ENCODE measurements at places on chromosomes 5 and 9. TPM values are rescaled to one million over a fixed set of nuclear protein-coding genes. Genes with fewer than 3 reads are reported as not detected.

OTP gene
- total RNA-seq: not detected

RASGEF1C gene
- total RNA-seq: not detected

GRCh38 chr9:38478211-38478610, 54.0 kb upstream of the IGFBPL1 start:
- no peak for DNase-seq

DNA sequence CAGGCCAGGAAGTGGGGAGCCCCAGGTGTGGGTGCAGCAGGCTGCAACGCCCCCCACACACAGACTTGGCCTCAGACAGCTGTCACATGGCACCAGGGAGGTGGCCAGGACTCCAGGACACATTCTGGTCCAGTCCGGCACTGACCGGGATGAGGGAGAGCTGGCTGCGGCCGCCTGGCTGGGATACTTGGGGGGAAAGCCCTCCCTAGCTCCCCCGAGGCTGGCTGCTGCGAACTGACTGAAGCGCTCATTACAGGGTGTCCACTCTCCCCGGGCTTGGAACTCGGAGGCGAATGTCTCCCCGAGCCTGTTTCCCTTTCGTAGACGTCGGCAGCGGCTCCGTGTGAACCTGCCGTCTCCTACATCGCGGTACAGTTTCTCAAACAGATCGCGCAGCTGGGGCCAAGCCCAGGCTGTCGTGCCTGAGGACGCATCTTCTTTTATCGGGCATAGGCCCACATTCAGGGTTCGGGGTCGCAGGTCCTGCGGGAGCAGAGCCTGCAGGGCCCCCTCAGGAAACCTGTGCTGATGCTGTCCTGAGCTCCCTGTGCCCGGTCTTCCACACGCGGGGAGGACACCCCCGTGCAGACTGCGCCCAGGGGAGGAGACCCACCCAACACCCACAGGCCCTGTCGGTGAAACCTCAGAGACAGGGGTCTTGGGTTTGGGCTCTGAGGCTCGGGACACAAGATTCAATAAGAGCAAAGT, 19.8 kb downstream of the NACC2 start:
- DNase-seq: no peak

DNA sequence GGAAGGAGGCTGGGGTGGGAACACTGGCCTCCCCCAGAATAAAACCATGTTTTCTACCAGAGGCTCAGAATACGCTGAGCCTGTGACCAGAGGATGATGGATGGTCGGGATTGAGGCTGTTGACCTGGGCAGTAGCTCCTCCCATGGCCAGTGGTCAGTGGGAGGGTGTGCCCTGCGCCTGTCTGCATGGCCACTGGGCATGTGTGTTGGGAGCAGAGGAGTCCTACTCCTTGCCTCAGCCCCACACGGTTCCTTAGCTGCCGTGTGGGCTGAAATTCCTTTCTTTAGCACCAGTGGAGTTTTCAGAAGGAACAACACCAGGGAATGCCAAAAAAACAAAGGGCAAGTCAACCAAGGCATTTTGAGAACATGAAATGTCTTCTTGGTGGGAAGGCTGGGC, 8.5 kb upstream of the RMND5B start:
- no peak for DNase-seq

DNA sequence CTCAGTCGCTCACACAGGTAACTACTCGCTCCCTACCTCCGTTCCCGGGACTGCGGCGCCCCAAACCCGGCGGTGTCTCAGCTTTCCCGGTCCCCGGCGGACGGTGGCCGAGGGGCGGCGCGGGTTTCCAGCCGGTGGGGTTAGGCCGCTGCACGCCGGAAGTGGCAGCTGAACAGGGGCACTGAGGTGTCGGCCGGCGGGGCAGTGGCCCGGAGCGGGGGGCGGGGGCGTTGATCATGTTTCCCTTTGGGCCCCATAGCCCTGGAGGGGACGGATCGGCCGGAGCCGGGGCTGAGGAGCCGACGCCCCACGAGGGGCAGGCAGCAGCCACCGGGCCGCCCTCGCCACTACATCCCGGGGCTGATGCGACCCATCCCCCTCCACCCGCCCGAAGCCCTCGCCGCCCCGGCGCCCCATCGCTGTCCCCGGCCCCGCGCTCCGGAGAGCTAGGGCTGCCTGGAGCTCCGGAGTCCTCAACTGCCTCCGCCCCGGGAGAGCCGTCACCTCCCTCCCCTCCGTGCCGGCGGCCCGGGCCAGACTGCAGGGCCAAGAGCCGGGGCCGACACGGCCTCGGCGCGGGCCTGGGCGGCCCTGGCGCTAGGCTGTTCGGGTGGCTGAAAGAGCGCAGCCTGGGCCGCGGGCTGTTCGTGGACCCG, at the start of gene DCAF10:
TSS of gene DCAF10 (plus strand) at position 167 of the 656 bp plus-strand sequence. CDS start at position 237, 70 bp downstream.
- peak; percentile 84 for DNase-seq

- no peak for DNase-seq
These were observed 72.7 kb upstream of the IFNE start for GRCh38 chr9:21554813-21555212.

GRCh38 chr9:135513351-135513846, 7.8 kb upstream of the LCN1 start:
- DNase-seq: no peak

Data from myocyte (in vitro differentiated cells).